Fibroblast of skin of right quadriceps (primary cell): ENCODE measurements at places on chromosomes 13 and 19.
A peak's percentile ranks its signal among the peaks of the same experiment; 100 is the strongest.

DNA sequence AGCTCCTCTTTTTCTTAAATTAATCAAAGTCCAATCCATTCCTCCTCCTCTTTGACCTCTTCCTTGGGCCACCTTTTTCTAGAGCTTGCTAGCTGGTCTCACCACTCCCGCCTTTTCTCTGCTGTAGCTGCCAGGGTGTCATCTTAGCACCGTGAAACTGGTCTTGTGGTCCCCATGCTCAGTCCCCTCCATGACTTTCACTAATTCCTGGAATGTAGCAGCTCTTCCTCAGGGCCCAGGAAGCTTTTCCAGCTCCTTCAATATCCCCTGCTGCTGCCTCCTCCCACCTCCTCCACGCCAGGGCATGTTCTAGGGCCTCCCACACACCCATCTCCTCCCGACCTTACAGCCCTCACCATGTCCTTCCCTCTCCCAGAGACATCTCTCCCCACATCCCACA lies 222.2 kb downstream of the MYO16 start:
- DNase-seq = no peak

GRCh38 chr19:50465986-50466705 lies 10.2 kb upstream of the EMC10 start:
- DNase-seq = no peak

DNA sequence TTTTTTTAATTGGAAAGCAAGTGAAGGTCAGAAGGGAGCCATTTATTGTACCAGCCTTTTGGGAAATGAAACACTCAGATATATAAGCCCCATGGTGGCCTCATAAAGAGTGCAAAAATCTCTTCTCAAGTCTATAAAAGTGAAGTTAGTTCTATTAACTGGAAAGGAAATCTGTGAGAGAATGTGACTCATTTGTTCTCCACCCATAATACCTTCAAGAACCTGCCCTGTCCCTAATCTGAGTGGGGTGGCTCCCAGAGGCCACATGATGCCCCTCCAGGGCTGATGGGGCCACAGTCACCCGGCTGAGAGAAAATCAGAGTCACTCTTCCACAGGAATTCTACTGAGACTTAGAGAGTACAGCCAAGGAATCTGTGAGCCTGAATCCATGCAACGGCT lies 65.8 kb upstream of the SERP2 start:
- DNase-seq = no peak

DNA sequence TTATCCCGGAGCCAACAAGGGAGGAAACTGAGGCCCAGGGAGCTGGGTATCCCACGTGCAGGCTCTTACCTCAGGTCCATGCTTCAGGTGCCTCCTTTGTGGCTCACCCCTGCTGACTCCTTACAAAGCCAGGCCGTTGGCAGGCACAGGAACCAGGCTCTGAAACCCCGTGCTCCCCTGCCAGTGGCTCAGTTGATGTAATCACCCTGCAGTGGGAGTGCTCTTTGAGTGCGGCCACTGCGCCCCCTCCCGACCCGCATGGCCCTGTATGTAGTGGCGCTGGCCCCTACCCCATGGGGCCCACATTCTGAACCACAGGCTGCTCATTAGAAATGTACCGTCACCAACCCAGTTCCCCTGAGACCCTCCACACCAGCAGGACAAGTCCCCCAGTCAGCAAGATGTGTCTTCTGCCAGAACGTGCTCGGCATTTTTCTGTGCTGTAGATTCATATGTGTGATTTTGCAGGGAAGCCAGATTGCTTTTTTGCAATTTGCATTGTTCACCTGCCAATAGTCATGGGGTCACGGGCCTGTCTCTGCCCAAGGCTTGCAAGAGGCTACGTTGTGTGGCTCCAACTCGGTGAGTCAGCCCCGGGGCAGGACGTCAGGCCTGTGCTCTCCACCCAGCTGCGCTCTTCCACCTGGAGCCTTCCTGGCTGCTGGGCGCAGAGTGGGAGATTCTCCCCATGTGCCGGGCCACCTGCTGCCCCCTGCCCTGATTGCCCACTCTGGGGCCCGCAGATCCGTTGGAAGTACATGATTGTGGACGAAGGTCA lies 60.3 kb downstream of the SMARCA4 start:
- DNase-seq = no peak

DNA sequence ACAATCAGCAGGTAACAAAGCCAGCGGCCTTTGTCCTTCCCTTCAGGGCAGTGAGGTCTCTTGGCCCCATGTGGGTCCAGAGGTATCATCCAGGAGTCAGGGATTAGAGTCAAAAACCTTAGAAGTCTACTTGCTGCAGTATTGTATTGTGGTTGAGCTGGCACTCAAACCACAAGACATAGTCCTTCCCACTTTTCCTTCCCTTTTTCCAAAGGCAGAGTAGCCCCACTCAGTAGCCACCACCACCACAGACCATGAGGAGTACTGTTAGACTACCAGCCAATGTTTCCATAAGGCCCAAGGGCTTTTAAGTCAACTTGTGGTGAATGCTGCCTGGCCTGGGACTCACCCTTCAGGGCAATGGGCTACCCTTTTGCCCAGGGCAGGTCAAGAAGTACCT lies 27.1 kb upstream of the CCNA1 start:
- no peak for DNase-seq

- DNase-seq = peak; percentile 91
These were observed 263.1 kb upstream of the RXFP2 start for GRCh38 chr13:31476266-31476665.
